ENCODE measurements at places on chromosomes 5 and 9.

DNA sequence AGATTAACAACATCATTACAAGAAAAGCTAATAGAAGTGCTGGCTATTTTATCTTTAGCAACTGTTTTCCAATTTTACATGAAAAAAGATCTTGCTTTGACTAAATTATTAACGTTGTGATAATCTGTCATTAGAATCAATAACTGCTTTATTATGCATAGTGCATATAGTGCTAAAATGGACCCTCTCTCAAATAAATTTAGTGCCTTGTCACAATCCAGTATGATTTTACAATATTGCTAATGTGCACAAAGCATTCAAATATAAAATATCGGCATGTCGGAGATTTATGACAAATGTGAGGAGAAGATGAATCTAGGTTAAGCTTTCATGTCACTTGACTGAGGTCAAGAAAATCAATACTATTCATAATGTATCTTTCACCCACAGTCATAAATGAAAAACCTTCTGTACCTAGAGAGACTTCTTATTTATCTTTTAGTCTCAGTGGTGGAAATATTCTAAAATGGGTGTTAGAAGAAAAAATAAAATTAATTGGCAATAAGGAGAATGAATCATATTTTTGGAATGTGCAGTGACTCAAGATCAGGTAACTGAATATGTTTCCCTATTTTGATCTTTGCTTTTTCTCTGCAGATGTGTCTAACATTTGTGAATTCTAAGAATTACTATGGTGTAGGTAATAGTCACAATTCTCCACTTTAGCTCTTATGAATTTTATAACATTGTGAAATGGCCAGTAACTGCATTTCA is 672.9 kb upstream of the GRAMD2B start:
- DNase-seq = no peak

- no peak for DNase-seq
These were observed 666.8 kb downstream of the PTPRD start for GRCh38 chr9:9945966-9946365.

DNA sequence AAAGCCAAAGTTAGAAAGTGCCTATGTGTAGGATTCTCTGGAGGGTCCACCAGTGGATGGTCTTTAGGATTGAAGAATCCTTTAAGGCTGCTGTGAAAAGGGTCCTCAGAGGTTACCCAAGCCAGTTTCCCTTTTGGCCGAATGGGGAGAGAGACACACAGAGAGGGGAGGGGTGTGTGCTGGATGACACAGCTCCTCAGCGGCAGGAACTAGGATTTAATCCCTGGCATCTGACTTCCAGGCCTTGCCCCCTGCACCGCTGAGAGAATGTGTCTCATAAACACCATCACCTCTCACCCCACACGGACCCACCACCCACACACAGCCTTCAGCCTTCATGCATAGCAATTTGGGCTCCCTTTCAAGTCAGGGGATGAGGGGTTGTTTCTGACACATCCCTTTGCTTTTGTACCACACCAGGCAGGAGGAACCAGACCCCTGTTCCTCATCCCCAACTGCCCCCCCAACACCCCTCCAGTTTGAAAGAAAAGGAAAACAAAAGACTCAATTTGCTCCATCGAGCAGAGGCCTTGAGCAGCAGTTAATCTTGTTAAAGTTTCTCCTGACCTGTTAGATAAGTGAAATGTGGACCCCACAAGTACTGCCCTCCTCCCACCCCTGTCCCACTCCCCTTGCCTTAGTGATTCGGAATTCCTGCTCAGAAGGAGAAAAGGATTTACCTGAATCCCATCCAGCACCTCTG is 4.0 kb downstream of the PAPPA start:
- no peak for DNase-seq

- DNase-seq = no peak
These were observed 18.6 kb downstream of the ZNF622 start for GRCh38 chr5:16446993-16447392.

DNA sequence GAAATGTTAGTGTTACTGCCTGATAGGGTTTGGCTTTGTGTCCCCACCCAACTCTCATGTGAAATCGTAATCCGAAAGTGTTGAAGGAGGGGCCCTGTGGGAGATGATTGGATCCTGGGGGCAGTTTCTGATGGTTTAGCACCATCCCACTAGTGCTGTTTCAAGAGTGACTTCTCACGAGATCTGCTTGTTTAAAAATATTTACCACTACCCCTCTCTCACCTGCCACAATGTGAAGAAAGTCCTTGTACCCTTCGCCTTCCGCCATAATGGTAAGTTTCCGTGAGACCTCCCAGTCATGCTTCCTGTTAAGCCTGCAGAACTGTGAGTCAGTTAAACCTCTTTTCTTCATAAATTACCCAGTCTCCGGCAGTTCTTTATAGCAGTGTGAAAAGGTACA is 2.6 kb upstream of the RFX3 start:
- no peak for DNase-seq

GRCh38 chr9:127598839-127599549 is 13.1 kb upstream of the STXBP1 start:
- DNase-seq = no peak

DNA sequence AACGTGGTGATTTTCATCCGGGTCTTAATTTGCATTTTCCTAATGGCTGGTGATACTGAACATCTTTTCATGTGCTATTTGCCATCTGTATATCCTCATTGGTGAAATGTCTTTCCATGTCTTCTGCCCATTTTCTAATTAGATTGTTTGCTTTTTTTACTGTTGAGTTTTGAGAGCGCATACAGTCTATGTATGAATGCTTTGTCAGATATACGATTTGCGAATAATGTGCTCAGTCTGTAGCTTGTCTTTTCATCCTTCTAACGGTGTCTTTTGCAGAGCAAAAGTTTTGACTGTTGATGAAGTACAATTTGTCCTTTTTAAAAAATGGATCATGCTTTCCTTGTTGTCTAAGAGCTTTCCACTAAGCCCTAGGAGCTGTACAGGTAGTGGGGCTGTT is 143.0 kb downstream of the RGS3 start:
- DNase-seq = no peak

Measured in stimulated activated CD8-positive, alpha-beta memory T cell treated with anti-CD3 and anti-CD28 coated beads, Interleukin-7, amount 100 ng/mL, for 1 hour (primary cell).